ENCODE measurements at places on chromosomes 5 and 9.

- no peak for DNase-seq
Measured at GRCh38 chr5:66302344-66302743, 158.2 kb downstream of the SREK1 start.

DNA sequence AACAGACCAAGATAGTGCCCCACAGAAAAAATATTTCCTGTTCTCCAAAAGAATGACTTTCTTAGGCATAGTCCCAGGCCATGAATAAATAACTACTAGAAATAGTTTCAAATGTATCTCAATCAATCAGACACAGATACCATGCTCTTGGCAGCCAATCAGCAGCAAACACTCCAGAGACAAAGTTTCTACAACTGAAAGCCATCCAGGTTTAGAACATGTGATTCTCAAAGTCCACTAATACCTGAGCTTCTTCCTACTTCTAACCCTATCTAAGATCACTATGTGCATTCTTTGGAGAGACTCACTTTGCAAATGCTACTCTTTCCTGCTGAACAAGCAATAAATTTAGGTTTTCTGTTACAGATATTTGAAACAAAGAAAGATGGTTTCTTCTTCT, 425.8 kb upstream of the GRIN3A start:
- DNase-seq: no peak

- peak; percentile 78 for DNase-seq
Measured at GRCh38 chr9:70117835-70118319, 74.2 kb downstream of the MAMDC2 start.

DNA sequence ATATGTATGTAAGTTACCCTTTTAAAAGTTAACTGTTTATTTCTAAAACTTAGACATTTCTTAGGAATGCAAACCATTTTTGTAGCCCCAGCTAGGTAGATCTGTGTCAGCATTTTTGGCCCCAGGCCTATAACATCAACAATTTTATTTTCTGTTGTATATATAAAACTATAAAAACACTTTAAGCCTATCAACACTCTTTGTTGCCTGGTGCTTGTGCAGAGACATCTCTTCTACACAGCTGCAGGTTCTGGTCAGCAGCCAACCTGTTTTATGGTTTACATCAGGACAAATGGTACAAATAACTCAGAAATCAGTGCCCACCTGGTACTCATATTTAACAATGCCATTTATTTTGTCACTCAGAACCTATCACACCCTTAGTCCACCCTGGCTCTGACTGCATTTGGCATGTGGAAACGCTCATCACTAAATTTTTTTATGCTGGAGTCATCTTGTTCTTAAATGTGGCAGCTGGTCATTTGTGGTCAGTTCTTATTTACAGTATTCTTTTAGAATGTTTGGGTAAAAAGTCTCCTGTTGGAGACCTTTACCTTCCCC, 173.4 kb downstream of the DNAH5 start:
- peak; percentile 2 for DNase-seq

DNA sequence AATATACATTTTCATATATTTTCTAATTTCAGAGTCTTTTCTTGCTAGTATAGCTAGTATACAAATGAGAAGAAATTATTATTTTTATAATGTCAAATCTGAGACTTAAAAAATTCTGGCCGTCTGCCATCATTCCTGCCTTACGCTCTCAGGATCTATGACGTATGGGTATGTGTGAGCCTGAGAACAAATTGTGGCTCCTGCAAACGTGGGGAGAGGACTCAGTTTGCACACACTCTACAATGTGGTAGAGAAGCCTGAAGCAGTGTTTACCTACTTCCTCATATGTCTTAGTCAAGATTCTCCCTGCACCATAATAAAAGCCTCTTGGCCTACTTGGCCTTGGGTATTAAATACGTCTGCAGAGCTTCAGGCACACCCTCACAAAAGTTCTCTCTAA, 825.4 kb downstream of the SEMA5A start:
- peak; percentile 77 for DNase-seq

DNA sequence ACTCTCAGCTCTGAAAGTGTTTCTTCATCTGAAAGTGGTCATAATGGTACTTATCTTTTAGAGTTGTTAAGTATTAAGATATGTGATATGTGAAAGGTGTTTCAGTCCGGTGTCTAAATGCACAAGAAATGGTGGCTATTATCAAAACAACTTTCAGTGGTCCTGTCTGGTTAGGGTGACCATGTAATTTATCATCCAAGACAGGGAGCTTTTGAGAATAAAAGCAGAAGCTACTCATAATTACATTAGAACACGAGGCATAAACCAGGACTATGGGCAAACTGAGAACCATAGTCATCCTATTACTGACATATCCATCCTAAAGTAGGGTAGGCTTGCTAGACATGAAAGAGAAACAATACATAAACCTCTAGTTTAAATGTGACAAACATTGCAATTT, 418.1 kb upstream of the SEMA6A start:
- no peak for DNase-seq

- peak; percentile 98 for DNase-seq
Measured at GRCh38 chr9:127021664-127022363, 100.6 kb downstream of the ANGPTL2 start.

Data from choroid plexus epithelial cell (primary cell).